Forelimb muscle (tissue), 1 donor: ENCODE measurements at places on chromosomes 13 and 19. TPM values are rescaled to one million over a fixed set of nuclear protein-coding genes. Genes with fewer than 3 reads are reported as not detected.

DNA sequence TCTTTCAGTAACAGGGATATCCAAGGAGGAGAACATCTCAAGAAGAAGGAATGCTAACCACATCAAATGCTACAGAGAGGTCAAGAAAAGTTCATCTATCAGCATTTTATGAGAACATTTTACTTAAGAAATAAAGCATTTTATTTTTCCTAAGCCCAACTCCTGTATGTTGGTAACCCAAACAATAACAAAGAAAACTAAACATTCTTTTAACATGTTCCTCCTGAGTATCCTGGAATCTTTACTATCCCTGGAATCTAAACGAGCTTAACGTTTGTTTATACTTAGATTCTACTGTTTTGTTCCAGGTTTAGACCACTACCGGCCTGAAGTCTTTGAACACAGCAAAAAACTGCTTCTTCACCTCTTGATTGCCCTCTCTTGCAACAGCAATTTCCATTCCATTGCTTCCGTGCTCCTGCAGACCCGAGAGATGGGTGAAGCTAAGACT is 89.7 kb downstream of the ZAR1L start:
- no peak for DNase-seq

DNA sequence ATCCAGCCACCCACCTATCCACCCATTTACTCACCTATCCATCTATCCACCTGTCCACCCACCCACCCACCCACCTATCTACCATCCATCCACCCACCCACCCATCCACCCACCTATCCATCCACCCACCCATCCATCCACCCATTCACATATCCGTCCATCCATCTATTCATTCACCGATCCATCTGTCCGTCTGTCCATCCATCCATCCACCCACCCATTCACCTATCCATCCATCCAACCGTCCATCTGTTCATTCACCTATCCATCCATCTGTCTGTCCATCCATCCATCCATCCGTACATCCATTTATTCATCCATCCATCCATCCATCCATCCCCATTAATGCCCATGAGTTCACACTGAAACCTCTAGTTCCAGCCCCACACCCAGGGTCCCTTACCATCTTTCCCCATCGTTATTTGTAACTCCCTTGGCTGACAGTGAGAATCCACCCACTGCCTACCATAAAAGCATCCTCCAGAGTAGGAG is 31.3 kb downstream of the KDM4B start:
- no peak for DNase-seq

- no peak for DNase-seq
Measured at GRCh38 chr13:113777311-113778260, 18.6 kb downstream of the TMEM255B start.

DNA sequence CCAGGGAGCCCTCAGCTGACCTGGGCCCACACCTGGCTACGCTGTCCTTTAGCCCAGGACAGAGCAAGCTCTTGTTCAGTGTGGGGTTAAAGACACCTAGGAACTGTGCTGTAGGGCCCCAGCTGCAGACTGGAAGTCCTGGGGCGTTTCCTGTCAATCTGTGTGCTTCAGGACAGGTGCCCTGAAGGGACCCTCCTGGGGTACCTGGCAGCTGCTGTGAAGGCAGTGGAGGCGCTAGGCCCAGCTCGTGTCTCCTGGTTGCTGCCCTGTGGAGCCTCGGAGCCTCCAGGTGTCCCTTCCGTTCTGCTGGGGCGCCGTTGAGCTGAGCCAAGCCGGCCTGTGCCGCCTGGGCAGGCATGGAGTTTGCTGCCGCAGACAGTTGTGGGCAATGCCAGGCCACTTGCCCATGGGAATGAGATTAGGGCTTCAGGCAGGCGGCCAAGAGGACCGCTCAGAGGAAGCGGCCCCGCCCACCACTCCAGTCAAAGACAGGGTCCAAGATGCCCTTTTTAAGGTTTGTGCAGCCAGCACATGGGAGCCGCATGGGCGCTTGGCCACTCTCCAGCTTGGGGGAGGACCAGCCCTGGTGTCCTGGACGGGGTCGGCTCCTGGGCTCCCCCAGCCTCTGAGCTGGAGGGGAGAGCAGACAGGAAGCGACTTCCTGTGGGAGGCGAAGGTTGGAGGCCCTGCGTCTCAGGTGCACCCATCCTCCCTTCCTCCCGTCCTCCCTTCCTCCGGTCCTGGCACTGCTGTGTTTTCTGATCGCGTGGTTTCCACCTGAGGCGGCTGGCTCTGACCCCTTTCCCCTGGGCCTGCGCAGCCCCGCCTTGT is 4.0 kb downstream of the PTBP1 start:
- DNase-seq, result no peak

DNA sequence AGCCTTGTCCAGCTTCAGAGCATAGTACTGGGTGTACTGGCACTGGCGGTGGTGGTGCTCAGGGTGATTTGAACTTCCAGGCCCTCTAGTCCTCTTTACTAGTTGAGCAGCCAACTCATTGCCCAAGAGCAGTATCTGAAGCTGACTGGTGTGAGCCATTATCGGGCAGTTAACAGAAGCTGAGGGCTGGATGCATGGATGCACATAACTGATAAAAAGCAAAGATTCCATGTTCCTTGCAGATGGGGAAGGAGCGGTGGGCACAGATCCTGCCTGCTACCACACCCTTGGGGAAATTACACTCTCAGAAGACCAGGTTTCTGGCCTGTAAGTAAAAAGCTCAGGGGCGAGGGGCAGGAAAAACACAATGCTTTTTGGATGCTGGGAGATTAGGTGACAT is 499.4 kb upstream of the ARGLU1 start:
- no peak for DNase-seq

- no peak for DNase-seq
Measured at GRCh38 chr19:12921047-12921446, 2.0 kb upstream of the SYCE2 start.

OR10H1 gene
- 0.04 TPM for polyA plus RNA-seq

SLITRK5 gene
- polyA plus RNA-seq, result 3.4 TPM

CCNA1 gene
- 0.54 TPM for polyA plus RNA-seq
